ENCODE measurements at places on chromosomes 11 and 22.

GRCh38 chr11:8017071-8017470 lies 29.9 kb downstream of the EIF3F start:
- no peak for DNase-seq

DNA sequence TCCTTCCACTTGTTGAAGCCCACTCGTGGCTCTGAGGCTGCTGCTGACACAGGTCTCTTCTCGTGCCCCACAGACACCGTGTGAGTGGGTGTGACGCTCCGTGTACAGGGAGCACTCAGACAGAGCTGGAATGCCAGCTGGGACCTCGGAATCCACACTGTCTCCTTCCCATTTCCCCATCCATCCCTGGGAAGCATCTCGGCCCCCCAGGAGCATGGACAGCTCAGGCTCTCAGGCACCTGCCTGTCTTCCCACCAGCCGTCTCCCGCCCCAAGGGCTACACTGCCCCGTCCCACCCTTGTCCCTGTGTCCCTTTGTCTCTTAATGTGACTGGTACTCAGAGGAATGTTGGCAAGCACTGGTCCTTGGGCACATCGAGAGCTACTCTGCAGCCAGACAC lies 63.8 kb downstream of the ARHGAP8 start:
- DNase-seq: no peak

DNA sequence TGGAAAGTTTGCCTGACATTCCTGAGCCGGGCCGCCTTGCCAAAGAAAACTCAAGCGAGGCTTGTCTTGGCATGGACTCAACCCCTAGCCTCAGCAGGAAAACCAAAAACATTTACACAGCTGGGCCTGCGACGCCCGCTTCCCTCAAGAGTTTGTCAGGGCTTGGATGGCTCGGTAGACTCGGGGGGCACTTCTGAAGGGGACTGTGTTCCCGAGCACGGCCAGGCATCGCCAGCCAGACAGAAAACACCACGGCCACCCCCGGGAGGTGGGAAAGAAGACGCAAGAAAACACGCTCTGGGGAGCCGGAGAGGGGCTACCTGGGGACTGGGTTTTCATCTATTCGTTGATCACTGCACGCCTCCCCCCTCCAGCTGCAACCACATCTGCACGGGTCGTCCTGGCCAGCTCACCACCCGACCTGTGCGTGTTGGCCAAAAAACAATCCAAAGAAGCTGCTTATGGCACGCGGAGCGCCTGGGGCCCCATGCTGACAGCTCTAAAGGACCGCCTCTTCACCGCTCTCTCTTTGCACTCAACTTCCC lies 380.7 kb downstream of the MN1 start:
- DNase-seq: peak; percentile 15

DNA sequence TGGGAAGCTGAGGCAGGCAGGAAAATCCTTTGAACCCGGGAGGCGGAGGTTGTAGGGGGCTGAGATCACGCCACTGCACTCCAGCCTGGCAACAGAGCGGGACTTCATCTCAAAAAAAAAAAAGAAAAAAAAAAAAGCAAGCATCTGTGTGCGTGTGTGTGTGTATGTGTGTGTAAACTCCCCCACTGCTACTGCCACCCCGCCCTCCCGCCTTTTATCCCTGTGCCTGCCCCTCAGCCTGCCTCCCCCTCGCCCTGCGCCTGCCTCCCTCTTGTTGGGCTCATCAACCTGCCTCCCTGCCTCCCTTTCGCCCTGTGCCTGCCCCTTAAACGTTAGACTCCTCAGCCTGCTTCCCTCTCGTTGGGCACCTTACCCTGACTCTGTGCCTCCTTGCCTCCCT lies 18.0 kb downstream of the TMEM258 start:
- no peak for DNase-seq

DNA sequence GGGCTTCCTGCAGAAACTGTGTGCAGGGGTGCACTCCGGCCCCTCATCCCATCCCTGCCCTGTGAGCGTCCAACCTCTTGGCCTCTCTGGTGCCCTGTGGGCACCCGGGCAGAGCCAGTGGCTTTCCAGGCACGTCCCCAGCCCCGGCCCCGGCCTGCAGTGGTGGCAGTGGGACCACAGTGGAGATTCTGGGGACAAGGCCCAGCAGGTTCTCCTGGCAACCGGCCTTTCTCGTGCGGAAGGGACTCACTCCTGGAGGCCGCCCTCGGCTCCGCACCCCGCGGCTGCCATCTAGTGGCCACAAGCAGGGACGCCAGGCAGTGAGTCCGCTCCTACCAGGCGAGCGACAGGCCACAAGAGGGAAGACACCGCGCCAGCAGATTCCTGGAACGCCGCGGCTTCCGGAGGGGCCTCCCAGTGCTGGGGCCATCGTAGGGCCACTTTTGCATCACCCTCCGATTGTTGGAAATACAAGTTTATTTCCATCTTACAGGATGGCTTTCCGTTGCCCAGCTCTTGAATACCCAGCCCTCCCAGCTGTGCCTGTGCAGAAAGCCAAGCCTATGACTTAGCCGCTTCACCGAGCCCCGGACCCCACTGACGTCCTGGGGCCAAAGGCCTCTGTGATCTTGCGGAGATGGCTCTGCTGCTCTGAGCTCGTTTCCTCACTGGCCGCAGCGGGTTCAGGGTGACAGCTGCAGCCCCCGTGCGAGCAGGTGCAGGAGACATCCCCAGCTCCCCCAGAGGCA lies 357.3 kb downstream of the CTTN start:
- DNase-seq: peak; percentile 80

- DNase-seq: no peak
These were observed 16.9 kb downstream of the CSF2RB start for GRCh38 chr22:36930041-36930935.

GRCh38 chr11:121237686-121238658 lies 54.6 kb upstream of the SC5D start:
- no peak for DNase-seq

DNA sequence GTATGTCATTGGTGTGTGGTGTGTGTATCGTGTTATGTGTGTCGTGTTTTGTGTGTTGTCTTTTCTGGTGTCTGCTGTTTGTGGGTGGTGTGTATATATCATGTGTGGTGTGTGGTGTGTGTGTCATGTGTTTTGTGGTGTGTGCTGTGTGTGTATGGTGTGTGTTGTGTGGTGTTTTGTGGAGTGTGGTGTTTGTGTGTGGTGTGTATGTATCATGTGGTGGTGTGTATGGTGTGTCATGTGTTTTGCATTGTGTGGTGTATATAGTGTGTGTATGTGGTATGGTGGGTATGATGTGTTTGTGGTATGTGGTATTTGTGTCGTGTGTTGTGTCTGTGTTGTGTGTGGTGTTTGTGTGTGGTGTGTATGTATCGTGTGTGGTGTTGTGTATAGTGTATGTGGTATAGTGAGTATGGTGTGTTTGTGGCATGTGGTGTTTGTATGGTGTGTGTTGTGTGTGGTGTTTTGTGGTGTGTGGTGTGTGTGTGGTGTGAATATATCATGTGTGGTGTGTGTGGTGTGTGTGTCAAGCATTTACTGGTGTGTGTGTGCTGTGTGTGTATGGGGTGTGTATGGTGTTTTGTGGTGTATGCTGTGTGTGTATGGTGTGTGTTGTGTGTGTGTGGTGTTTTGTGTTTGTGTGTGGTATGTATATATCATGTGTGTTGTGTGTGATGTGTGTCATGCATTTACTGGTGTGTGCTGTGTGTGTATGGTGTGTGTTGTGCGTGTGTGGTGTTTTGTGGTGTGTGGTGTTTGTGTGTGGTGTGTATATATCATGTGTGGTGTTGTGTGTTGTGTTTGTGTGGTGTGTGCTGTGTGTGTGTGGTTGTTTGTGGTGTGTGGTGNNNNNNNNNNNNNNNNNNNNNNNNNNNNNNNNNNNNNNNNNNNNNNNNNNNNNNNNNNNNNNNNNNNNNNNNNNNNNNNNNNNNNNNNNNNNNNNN lies 12.7 kb downstream of the PIM3 start:
- DNase-seq: no peak

DNA sequence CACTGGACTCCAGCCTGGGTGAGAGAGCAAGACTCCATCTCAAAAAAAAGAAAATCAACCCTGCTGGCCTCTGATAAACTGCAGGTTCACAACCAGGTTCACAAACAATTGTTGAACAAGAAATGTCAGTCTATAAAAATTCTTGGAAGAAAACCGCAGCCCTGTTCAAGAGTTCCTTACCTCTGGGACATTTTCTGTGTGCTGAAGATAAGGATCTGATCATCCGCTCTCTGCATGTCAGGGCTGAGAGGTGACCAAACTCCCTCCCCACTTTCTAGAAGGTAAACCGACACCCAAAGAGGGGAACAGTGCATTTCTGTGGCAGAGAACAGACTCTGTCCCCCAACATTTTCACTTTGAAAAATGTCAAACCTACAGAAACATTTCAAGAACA lies 4.2 kb upstream of the UPK3A start:
- no peak for DNase-seq

- no peak for DNase-seq
These were observed 28.7 kb downstream of the TUB start for GRCh38 chr11:8109675-8110074.
